ENCODE measurements at places on chromosomes 4 and X. TPM values are rescaled to one million over a fixed set of nuclear protein-coding genes. Genes with fewer than 3 reads are reported as not detected.

Gene TMPRSS11F
- not detected for total RNA-seq

DNA sequence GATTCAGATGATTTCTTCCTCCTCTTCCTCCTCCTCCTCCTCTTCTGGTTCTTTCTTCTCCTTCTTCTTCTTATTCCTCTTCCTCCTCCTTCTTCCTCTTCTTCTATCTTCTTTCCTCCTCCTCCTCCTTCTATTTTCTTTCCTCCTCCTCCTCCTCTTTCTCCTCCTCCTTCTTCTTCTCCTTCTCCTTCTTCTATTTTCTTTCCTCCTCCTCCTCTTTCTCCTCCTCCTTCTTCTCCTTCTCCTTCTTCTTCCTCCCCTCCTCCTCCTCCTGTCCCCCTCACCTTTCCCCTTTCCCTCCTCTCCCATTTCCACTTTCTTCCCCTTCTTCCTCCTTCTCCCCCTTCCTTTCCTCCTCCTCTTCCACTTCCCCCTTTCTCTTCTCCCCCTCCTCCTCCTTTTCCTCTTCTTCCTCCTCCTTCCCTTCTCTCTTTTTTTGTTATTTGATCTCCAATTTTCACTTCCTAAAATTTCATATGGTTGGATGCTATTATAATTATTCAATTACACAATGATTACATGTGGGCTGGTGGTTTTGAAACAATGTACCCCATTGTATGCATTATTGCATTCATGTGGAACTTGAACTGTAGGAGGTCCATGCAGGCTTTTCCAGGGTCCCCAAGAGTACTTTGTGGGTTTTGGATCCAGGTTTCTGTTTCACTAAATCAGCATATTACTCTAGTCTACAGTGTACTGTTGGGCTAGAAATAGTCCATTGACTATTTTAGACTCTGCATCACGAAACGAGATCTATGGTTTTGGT lies 68.1 kb downstream of the SORBS2 start:
- no peak for DNase-seq

- no peak for DNase-seq
Observed at GRCh38 chr4:136277741-136278140, 1254.6 kb downstream of the PCDH18 start.

GRCh38 chr4:184951668-184952160 lies 66.6 kb upstream of the HELT start:
- DNase-seq: no peak

- DNase-seq: peak; percentile 72
Observed at GRCh38 chrX:54808109-54808604, 612 bp downstream of the MAGED2 start.

DNA sequence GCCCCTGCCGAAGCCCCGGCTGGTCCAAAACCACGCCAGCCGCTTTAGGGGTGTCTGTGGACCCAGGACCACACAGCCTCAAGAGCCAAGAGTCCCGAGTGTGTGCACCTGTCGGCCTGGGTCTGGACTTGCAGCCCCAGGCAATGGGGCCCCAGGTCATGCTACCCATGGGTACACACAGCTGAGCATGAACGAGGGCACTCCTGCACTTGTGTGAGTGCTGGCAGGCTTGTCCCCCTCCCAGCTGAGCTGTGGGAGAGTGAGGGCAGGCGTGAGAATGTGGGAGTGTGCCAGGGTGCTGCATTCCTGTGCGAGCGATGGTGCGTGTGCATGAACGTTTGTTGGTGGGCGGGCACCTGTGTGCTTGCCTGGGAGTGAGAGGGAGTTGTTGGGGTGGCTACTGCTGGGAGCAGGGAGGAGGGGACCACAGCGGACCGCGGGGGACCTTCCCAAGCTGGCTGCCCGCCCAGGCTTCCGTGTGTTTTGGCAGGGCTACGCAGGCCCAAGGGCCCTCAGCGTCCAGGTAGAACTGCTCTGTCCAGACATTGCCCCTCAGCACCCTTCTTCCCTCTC lies 30.8 kb downstream of the BLOC1S4 start:
- DNase-seq: peak; percentile 92

GRCh38 chr4:65670331-65671031 lies at the start of gene EPHA5:
Gene EPHA5, minus strand, starts transcription at chr4:65670489. Its CDS starts 747 bp downstream, at chr4:65669742.
- DNase-seq: peak; percentile 56

GRCh38 chr4:81405900-81406401 lies 65.8 kb downstream of the RASGEF1B start:
- DNase-seq: peak; percentile 56

Gene MAGEA10
- not detected for total RNA-seq

- no peak for DNase-seq
Observed at GRCh38 chr4:96471956-96472867, 632.3 kb downstream of the PDHA2 start.

GRCh38 chrX:47902161-47902560 lies 65.5 kb downstream of the ZNF81 start:
- no peak for DNase-seq
